Activated CD8-positive, alpha-beta T cell treated with anti-CD3 and anti-CD28 coated beads, Interleukin-2, amount 10 ng/mL, durations not matched to agents 7 days and 5 days (primary cell): ENCODE measurements at places on chromosomes 12 and 14. TPM values are rescaled to one million over a fixed set of nuclear protein-coding genes. Genes with fewer than 3 reads are reported as not detected.

DNA sequence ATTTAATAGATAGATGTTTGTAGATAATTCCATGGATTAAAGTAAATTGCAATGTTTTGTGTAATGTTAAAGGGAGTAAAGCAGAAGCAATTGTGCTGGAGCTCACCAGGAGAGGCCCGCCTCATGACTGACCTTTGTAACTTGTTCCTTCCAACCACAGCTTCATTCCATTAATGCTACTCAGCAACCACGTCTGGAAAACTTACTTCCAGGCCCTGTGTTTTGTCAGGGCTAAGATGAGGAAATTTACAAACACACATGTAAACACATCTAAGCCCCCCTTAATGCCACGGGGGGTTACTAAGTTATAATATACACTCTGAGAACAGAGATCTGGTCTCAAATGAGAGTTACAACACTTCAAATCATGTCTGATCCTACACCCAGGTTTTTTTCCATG lies 12.4 kb downstream of the LUM start:
- H3K36me3 ChIP-seq: no peaks in the 10 kb centered on the region
- no peaks in the 10 kb centered on the region for H3K4me1 ChIP-seq
- no peak overlapping the region for H3K27ac ChIP-seq
- H3K4me3 ChIP-seq: no peak overlapping the region
- H3K27me3 ChIP-seq: no peaks in the 10 kb centered on the region
- no peak for DNase-seq

The MYH7 gene
- not detected for total RNA-seq

- peaks cover 16% of the 10 kb centered on the region for H3K4me1 ChIP-seq
- no peak for DNase-seq
- H3K27me3 ChIP-seq: no peaks in the 10 kb centered on the region
- no peaks in the 10 kb centered on the region for H3K36me3 ChIP-seq
- no peak overlapping the region for H3K4me3 ChIP-seq
Observed at GRCh38 chr12:91990525-91990924, 155.1 kb downstream of the BTG1 start.

The HOXC6 gene
- not detected for total RNA-seq

The SLCO1B1 gene
- total RNA-seq: not detected
